ENCODE measurements at places on chromosomes 11 and 22.

GRCh38 chr11:11463405-11463804, 110.4 kb upstream of the CSNK2A3 start:
- DNase-seq, result no peak

DNA sequence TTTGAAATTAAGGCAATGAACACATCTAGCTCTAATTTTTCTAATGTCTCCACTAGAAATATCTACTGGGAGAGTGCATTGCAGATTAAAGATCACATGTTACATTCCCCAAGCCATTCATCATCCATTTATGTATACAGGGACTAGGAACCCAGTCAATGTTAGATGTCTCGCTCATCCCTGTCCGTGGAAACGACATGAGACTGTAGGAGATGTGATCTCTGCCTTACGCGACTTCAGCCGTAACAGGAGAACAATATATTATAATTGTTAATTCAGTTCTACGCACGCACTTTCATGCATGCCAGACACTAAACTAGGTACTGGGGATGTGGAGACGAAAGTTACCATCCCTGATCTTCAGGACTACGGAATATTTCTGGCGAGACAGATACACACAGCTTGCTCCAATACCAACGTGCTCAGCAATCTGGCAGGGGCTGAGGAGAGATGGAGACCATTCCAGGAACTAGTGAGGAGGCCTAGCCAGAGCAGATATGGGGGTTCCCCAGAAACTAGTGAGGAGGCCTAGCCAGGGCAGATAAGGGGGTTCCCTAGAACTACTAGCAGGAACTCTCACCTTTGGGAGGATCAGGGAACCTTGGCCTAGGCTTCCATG, 706 bp downstream of the DCPS start:
- no peak for DNase-seq

DNA sequence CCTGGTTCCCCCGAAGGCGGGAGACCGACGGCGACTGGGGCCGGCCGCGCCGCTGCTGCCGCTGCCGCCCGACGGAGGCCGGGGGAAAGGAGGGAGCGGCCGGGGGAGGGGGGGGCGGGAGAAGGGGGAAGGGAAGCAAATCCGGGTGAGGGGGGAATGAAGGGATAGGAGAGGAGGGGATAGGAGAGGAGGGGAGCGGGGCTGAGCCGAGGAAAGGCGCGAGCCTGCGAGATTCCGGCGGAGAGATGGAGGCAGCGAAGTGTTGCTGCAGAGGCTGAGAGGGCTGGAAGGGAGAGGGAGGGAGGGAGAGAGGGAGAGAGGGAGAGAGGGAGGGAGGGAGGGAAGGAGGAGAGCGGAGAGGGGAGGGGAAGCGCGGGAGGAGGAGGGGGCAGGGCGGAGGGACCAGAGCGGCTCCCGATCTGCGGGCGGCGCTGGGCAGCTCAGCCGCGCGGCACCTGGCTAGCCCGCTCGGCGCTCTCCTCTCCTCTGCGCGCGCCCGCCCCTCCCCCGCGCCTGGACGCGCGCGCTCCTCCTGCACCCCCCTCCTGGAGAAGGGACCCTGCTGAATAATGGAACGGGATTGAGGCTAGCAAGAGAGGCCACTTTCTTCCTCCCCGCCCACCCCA, 52.3 kb downstream of the SLC22A12 start:
- peak; percentile 22 for DNase-seq

GRCh38 chr11:22339611-22340010, 1.4 kb downstream of the SLC17A6 start:
- no peak for DNase-seq

GRCh38 chr11:6660712-6661111, 5.1 kb upstream of the DCHS1 start:
- no peak for DNase-seq

DNA sequence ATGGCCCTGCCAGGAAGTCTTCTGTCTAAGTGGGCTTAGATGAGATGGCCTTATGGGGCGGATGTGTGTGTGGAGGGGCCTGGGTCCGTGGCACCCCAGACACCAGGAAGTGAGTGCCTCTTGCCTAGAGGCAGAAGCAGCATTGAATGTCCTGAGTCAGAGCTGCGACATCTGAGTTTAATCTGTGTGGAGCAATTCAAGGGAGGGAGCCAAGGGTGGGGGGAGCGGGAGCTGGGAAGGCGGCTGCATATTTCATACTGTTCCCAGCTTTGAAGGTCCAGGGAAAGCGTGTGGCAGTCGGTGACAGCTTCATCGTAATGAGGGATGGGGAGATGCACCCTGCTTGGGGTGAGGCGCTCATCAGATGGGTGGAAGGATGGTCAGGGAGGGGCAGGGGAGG, 73.5 kb upstream of the THY1 start:
- no peak for DNase-seq

- DNase-seq, result no peak
Measured at GRCh38 chr11:121958971-121959325, 157.1 kb downstream of the BLID start.

DNA sequence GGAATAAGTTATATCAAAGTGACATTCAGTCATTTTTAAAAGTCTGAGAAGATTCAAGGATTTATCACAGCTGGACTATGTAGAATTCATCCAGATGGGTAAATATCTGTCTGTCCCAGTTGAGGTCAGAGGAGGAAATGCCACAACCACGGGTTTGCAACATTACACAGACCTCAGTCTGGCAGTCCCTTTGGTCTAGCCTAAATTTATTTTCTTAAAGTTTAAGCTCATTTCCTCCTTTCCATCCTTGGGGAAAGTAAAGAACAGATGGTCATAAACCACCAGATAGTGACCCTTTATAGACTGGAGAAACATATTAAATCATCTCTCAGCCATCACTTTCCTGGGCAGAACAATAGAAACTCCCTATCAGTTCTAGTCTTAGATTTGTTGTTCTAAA, 238.4 kb upstream of the DDI1 start:
- DNase-seq, result no peak

- no peak for DNase-seq
Measured at GRCh38 chr11:72391638-72392423, 42.5 kb downstream of the CLPB start.

DNA sequence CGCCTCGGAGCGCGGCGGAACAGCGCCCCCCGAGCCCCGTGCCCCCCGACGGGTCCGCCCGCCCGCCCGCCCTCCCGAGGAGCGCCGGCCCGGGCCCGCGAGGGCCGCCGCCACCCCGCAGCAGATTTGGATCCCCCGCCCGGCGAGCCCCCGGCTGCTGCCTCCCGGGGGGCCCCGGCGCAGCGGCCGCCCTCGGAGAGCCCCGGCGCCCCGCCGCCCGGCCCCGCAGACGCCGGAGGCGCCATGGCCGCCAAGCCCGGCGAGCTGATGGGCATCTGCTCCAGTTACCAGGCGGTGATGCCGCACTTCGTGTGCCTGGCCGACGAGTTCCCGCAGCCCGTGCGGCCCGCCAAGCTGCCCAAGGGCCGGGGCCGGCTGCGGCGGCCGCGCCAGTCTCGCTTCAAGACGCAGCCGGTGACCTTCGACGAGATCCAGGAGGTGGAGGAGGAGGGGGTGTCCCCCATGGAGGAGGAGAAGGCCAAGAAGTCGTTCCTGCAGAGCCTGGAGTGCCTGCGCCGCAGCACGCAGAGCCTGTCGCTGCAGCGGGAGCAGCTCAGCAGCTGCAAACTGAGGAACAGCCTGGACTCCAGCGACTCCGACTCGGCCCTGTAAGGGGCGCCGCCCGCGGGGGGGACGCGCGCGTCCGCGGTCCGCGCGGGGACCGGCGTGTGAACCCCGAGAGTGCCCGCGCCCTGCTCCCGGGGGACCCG, 380 bp downstream of the C11orf96 start:
- peak; percentile 56 for DNase-seq

DNA sequence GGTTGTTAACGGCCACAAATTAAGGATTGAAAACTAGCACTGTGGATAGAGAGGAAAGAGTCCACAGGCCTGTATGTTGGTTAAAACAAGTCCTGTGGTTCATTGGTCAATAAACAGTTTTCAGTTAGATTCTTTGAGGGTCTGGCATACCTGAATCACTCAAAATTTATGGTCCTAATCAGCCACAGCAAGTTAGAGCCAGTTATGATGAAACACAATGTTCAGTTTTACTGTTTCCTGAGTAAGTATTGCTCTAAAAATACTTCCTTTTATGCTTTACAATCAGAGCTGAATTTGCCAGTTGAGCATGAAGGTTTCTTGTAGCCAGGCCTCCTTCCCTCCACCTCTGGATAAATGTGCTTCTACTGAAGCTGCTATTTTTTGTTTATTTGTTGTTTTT, 12.9 kb upstream of the CAT start:
- DNase-seq, result no peak

DNA sequence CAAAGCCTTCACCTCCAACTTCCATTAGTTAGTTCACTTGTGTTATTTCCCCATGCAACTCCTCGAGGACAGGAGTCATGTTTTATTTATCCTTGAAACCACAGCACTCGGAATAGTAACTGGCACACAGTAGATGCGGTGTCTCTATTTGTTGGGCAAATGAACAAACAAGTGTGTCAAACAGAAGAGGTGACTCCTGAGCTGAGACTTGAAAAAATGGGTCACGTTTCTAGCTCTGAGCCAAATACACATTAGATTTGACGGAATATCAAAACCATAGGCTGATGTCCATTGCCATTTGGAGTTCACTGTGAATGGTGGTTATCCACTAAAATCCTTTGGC, 68.9 kb downstream of the C11orf91 start:
- no peak for DNase-seq

GRCh38 chr11:123640029-123640428, 14.4 kb downstream of the SCN3B start:
- DNase-seq, result no peak

DNA sequence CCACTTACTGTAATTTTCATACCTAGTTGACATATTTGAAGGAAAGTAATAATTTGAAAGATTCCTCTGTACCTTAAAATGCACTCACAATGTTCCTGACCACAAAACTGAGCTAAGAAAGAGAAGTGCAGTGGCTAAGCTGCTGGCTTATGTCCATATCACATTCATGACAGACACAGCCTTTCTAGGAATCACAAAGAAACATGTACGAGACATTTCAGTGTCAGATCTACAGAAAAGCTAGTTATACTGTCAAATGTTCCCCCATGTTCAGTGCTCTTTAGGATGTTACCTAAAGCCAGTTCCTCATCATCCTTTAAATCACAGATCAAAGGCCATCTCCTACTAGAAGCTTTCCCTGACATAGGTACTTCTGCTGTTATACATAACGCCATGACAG, 142.2 kb upstream of the C11orf58 start:
- DNase-seq, result peak; percentile 38

DNA sequence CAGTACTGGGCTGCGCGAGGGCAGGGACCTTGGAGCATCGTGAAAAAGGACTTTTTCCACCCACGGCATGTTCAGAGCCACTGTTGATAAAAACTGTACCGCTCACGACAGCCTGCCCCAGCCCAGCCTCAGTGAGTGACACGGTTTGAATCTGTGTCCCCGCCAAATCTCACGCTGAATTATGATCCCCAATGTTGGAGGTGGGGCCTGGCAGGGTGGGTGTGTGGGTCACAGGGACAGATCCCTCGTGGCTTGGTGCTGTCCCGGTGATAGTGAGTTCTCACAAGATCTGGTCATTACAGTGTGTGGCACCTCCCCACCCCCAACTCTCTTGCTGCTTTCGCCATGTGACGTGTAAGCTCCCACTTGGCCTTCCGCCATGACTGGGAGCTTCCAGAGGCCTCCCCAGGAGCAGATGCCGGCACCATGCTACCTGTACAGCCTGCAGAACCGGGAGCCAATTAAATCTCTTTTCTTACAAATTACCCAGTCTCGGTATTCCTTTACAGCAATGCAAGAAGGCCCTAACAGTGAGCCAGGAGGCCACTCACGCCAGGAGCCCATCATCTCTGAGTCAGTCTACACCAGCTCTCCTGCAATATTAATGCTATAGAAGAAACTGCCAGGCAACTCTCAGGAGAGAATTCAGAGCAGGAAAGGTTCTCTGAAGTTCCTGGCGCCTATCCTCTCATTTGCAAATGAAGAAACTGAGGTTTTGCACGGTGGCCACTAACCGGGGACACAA, 1.3 kb downstream of the TOLLIP start:
- no peak for DNase-seq

GRCh38 chr11:36411202-36411640, 98.9 kb downstream of the TRAF6 start:
- DNase-seq, result peak; percentile 96

DNA sequence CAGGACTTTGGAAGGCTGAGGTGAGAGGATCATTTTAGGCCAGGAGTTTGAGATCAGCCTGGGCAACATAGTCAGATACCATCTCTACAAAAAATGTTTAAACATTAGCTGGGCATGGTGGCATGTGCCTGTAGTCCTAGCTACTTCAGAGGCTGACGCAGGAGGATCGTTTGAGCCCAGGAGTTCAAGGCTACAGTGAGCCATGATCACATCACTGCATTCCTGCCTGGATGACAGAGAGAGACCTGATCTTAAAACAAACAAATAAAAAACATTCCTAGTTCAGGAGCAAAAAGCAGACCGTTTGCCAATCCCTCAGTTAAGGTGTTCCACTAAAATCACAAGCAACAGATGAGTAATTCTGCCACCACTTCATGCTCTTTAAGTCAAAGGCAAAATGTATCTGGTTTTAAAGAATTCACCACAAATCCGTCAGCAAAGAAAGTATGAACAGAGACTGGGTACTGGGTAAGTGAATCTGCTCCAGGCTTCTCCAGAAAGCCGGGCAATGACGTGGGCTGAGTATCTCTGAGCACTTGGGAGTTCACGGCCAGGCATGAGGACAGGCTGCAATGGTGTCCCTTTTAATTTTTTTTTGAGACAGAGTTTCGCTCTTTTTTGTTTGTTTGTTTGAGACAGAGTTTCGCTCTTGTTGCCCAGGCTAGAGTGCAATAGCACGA, 19.5 kb downstream of the CLTCL1 start:
- DNase-seq, result no peak

DNA sequence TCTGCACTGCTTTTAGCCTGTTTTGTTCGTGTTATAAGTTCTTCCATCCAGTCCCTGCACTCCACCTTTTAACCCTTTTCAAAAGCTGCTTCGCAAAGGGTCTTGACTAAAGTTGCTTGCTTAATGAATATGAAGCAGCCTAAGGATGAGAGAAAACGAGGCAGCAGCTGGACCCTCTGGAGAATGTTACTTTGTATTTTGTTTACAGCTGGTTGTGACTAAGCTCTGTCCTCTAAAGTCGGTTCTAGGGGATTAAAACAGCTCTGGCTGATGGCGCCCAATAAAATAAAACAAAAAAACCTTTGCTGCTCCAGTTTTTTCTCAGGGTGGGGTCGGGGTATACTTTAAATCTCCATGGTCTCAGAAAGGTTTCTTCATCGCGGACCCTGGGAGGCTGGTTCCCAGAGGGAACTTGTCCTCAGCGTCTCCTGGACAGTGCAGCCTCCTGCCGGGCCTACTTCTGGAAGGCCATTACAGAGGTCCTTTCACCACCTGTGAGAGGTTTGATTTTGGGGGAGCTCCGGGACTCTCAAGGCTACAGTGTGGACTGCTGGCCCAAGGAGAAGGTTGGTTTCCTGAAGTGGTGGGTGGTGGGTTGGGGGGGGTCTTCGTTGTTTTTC, 836 bp upstream of the RBM4 start:
- DNase-seq, result no peak

DNA sequence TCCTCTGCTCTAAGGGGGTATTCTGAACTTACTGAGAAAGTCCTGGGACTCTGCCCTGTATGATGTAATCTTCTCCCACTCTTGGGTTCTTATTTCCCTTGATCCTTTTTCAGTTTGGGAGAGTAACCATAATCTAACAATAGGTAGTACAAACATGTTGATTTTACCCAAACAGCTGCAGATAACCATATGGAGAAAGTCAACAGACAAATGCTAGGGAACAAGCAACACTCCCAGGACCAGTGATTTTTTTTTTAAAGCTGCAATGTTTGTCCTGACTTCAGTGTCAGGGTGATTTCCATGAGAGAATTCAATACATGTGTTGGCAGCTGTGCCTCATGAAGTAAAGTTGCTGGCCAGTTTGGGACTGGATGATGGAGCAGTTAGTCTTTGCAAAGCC, 156.5 kb downstream of the FCHSD2 start:
- DNase-seq, result no peak

- DNase-seq, result no peak
Measured at GRCh38 chr11:133900176-133901105, 55.1 kb upstream of the SPATA19 start.
